Purkinje cell (primary cell): ENCODE measurements at places on chromosomes 16 and 17. TPM values are rescaled to one million over a fixed set of nuclear protein-coding genes. Genes with fewer than 3 reads are reported as not detected.

KRTAP4-1 gene
- polyA plus RNA-seq, result not detected in 2 replicates

MYH3 gene
- not detected in 2 replicates for polyA plus RNA-seq

TK1 gene
- polyA plus RNA-seq, result 1.0 and 1.1 TPM in 2 replicates

HOXB6 gene
- polyA plus RNA-seq, result not detected in 2 replicates

PITPNM3 gene
- 2.5 and 6.4 TPM in 2 replicates for polyA plus RNA-seq

PTGES3L gene
- polyA plus RNA-seq, result 0.23 TPM in 1 of 2 replicates, not detected in the other

NAA60 gene
- polyA plus RNA-seq, result 90.2 and 142 TPM in 2 replicates

RPGRIP1L gene
- polyA plus RNA-seq, result 19.2 and 33.3 TPM in 2 replicates

ENPP7 gene
- not detected in 2 replicates for polyA plus RNA-seq

CDK5R1 gene
- polyA plus RNA-seq, result 37.6 and 48.5 TPM in 2 replicates

CFAP119 gene
- polyA plus RNA-seq, result 0.87 and 6.6 TPM in 2 replicates

CTF1 gene
- polyA plus RNA-seq, result 0.15 TPM in 1 of 2 replicates, not detected in the other
